ENCODE measurements at places on chromosomes 16 and 17. TPM values are rescaled to one million over a fixed set of nuclear protein-coding genes. Genes with fewer than 3 reads are reported as not detected.

The CCL4 gene
- not detected for total RNA-seq

The SUMO2 gene
- total RNA-seq = 90.4 TPM

The ASIC2 gene
- total RNA-seq = not detected

The INTS2 gene
- total RNA-seq = 19.0 TPM

The NEUROD2 gene
- not detected for total RNA-seq

The ARL16 gene
- total RNA-seq = 19.1 TPM

The PPP4C gene
- total RNA-seq = 182 TPM

The RABEP2 gene
- total RNA-seq = 17.3 TPM
